Frontal cortex (tissue), 4 donors: ENCODE measurements at places on chromosomes 13 and 19.
A peak's percentile ranks its signal among the peaks of the same experiment; 100 is the strongest.

GRCh38 chr19:41866284-41866683 is 6.2 kb downstream of the RPS19 start:
- DNase-seq = no peak

DNA sequence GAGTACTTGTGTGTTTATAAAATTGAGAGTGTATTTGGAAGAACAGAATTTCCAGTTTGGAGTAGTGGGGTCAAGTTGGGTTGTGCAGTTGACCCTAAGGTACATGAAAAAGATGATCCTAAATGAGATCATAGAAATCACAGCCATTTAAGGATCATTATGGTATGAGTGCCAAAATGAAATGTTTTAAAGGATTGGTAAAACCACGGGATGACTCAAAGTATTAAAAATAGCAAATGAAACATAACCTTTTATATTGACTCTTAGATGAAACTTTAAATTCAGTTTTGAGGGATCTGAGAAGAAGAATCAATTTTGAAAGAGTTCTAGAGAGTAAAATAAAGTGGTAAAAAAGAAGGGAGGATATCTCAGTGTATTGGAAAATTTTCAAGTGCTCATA is 773.8 kb downstream of the GPC5 start:
- no peak for DNase-seq

DNA sequence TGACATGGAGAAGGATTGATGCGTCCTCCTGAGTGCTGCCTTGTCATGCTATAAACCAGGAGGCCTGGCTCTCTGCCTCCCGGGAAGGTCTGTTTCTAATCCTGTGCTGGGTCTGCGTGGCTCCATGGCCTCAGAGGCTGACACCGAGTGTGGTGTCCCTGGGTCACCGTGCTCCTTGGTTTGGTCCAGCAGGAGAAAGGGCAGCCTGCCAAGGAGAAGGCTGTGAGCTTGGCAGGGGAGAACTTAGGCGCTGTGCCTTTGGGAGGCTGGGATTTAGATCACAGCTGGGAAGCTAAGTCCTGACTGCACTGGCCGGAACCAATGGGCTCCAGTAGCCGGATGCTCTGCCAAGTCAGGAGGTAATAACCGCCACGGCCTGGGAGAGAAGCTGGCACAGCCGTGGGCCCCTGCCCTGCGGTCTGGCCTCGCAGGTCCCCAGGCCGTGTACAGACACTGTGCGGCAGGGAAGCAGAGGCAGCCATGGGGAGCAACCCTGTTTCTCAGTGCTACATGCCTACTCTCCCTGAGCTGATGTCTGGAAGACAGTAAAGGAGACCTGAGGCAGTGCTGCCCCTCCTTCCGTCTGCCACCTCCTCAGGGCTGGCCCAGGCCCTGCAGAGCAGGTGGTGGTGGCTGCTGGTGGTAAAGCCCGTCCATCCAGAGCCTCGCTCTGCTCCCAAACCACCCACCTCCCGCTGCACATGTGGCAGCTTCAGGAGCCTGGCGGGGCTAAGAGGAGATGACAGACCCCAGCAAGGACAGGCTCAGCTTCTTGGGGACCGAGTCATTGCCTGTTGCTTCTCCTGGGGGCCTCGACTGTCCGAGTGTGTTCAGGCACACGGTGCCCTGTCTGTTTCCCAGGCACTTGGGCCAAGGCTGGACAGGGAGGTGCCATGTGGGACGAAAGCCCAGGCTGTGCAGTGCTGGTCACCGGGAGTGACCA is 44.9 kb downstream of the C13orf46 start:
- peak; percentile 68 for DNase-seq

DNA sequence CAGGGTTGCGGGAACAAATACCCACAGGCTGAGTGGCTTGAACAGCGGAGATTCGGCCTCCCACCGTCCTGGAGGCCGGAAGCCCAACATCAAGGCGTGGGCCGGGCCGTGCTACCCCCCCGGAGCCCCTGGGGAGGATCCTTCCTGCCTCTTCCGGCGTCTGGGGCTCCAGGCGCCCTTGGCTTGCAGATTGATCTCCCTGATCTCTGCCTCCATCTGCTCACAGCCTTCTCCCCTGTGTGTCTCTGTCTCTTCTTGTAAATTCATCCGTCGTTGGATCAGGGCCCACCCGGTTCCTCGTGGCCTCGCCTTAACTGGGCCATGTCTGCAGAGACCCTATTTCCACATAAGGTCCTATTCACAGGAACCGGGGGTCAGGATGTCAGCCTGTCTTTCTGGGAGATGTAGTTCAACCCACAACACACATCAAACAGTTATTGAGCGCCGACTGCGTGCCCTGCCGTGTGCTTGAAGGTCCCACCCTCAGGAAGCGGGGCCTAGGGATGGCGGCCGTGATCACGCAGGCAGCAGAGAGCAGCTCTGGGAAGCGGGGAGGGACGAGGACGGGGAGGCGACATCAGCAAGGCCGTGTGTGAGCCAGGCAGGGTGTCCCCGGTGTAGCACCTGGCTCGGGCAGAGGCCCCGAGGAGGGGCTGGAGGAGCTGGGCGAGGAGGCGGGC is 21.3 kb downstream of the HCN2 start:
- DNase-seq = no peak
